Astrocyte (in vitro differentiated cells and primary cell): ENCODE measurements at places on chromosomes 12 and 14. TPM values are rescaled to one million over a fixed set of nuclear protein-coding genes. Genes with fewer than 3 reads are reported as not detected.

- DNase-seq = no peak
- peaks cover 30% of the 10 kb centered on the region for H3K36me3 ChIP-seq
- H3K27ac ChIP-seq = no peak overlapping the region
- H3K4me3 ChIP-seq = no peak overlapping the region
These were observed 12.0 kb downstream of the PNN start for GRCh38 chr14:39186941-39187525.

GRCh38 chr12:67211029-67211428, 58.1 kb upstream of the CAND1 start:
- no peak for DNase-seq
- H3K27ac ChIP-seq = no peak overlapping the region
- H3K36me3 ChIP-seq = no peaks in the 10 kb centered on the region
- H3K27me3 ChIP-seq = peaks cover 7% of the 10 kb centered on the region

- peak overlapping the region; percentile 73 for H3K4me3 ChIP-seq
- no peak for DNase-seq
- peaks cover 8% of the 10 kb centered on the region for H3K4me1 ChIP-seq
- no peak overlapping the region for H3K27ac ChIP-seq
These were observed 431 bp downstream of the HIP1R start for GRCh38 chr12:122835750-122836026.

DNA sequence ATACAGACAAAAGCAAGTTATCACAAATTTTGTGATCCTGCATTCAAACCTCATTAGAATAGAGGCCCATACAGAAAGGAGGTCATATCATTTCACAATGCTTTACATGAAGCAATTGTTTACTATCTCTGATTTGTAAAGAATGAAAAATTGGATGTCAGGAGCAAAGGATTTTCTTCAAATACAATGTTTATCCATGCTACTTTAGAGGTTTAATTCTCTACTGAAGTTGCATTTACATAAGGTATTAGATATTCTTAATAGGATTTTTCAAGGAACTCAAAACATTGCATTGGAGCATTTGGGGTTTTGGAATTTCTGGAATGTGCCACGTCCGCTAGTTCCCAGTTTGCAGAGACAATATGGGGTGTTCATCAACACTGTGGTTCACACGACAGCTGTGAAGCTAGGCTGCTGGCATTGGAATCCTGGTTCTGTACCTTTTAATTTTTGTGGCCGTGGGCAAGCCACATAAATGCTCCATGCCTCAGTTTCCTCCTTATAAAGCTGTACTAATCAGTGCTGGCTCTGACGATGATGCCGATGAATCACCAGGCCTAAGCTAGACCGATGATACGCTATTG, 174.8 kb downstream of the APAF1 start:
- no peak overlapping the region for H3K4me3 ChIP-seq
- peak; percentile 41 for DNase-seq
- no peaks in the 10 kb centered on the region for H3K27me3 ChIP-seq
- H3K36me3 ChIP-seq = no peaks in the 10 kb centered on the region

DNA sequence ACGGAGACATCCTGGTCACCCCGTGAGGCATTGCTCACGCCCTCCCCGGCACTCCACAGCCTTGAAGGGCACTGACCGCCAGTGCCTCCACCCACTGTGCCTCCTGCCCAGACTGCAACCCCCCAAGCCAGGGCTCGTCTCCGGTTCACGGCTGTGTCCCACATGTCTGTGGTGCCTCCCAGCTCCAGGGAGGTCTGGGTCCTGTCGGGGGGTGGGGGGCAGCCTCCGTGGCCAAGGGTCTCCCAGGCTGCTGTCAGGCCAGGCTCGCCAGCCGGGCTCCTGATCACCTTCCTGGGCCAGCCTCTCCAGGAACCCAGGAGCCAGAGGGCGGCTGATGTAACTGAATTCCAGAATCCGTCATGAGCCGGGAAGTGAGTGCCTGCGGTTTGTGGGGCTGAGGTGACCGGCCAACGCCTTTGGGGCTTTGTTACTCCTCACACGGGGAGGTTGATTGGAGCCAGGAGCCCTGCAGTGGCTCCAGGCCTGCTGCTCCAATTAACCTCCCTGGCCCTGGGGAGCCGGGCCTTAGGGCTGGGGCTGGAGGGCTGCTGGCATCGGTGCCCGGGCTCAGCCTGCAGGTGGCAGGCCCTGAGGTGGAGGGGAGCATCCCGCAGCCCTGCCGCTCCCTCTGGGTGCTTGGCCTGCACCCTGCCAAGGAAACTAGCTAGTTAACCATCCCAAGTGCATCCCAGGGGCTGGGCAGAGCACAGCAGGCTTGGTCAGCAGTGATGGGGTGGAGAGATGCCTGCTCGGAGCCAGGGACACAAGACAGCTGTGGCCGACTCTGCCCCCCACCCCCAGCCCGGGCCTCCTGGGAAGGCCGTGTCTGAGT, 36.4 kb upstream of the FBRSL1 start:
- H3K4me3 ChIP-seq = no peak overlapping the region
- DNase-seq = peak; percentile 60
- no peak overlapping the region for H3K27ac ChIP-seq

The FSCB gene
- not detected in 2 replicates for total RNA-seq

The ACTR6 gene
- total RNA-seq = 23.9 and 26.6 TPM in 2 replicates
